ENCODE measurements at places on chromosomes 13 and 19.

GRCh38 chr13:41311406-41312175, 524 bp downstream of the NAA16 start:
- DNase-seq = peak; percentile 61

DNA sequence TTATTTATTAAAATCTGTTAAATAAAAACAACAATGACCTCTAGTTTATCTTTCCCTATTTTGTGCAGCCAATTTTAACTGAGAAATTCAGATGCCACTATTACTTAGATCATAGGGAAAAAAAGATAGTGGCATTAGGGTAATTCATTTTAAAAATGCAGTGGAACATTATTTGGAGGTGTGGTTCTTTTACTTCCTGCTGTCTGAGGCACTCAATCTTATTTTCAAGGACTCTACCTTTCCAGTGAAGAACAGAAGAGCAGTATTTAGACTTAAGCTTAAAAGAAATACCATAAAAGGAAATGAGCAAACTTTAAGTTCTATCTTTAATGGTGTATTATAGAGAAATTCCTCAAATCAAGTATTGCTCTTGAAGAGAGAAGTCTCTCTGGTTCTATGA, 342.6 kb upstream of the KLF12 start:
- DNase-seq = no peak

DNA sequence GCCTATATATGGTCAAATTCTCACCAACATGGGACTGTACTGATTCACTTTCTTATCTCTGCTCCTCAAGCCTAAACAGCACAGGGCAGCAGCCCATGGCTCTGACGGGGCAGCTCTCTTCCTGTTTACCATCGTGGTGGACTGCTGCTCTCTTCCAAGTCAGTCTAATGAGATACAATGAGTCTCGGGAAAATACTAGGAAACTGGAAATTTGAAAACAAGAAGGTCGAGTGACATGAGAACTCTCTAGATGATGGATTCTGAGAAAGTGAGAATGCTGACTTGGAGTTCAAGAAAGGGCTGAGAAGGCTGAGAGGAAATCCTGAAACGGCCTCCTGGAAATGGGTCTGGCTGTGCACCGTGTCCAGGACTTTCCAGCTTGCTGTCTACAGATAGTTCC, 122.8 kb upstream of the ARGLU1 start:
- DNase-seq = no peak

GRCh38 chr13:97780486-97780885, 173.0 kb upstream of the IPO5 start:
- no peak for DNase-seq

- DNase-seq = no peak
These were observed 21.8 kb upstream of the ARGLU1 start for GRCh38 chr13:106589716-106590115.

DNA sequence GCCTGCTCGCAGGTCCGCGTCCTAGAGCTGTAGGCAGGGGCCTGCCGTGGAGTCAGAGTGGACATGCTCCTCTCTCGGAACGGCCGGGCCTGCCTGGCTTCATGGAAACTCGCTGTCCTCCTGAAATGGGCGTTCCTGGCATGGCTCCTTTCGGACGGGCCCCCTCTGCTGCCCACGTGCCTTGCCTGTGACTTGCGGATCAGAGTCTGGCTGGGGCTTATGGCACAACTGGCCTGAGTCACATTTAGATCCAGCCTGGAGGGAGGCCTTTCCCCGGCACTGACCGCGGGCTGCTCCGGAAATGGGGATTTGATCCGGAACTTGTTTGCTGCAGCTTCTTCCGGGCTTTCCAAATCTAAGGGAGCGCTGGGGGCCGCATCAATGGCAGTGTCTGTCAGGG, 28.1 kb downstream of the THSD1 start:
- DNase-seq = no peak

DNA sequence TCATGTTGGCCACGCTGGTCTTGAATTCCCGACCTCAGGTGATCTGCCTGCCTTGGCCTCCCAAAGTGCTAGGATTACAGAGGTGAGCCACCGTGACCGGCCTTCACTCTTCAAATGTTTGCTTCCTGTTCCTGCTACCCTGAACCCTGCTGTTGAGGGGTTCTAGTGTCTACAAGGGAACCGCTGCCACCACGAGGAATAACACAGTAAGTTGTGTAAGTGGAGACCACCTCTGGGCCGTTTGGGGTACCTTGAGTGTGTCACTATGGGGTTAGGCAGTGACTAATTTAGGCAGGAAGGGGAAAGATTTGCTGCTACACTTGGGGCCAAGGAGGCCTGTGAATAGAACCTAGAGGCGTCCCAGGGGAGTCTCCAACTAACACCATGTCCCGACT, 2.2 kb upstream of the MYADM start:
- no peak for DNase-seq
